Activated CD4-positive, alpha-beta T cell treated with anti-CD3 and anti-CD28 coated beads, Interleukin-2, amount 50 U/mL, for 24 hours (primary cell): ENCODE measurements at places on chromosomes 6 and 20.

GRCh38 chr6:122052346-122052900, 347.0 kb upstream of the HSF2 start:
- DNase-seq, result no peak

- no peak for DNase-seq
Measured at GRCh38 chr6:53979468-53980067, 131.7 kb upstream of the MLIP start.

GRCh38 chr20:33662172-33662571, at the start of gene C20orf144:
TSS of gene C20orf144 (plus strand) at chr20:33662327. CDS start at chr20:33662346, 19 bp downstream.
- no peak for DNase-seq

DNA sequence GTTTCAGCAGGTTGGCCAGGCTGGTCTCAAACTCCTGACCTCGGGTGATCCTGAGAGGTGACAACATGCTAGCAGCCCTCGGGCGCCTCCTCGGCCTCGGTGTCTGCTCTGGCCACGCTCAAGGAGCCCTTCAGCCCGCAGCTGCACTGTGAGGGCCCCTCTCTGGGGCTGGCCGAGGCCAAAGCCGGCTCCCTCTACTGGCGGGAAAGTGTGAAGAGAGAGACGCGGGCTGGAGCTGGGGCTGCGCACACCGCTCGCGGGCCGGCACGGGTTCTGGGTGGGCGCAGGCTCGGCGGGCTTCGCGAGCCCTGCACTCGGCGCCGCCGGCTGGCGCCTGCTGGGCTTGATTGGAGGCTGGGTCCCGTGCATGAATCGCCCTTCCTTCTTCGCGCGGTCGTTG, 80.8 kb upstream of the RBM24 start:
- DNase-seq, result no peak

DNA sequence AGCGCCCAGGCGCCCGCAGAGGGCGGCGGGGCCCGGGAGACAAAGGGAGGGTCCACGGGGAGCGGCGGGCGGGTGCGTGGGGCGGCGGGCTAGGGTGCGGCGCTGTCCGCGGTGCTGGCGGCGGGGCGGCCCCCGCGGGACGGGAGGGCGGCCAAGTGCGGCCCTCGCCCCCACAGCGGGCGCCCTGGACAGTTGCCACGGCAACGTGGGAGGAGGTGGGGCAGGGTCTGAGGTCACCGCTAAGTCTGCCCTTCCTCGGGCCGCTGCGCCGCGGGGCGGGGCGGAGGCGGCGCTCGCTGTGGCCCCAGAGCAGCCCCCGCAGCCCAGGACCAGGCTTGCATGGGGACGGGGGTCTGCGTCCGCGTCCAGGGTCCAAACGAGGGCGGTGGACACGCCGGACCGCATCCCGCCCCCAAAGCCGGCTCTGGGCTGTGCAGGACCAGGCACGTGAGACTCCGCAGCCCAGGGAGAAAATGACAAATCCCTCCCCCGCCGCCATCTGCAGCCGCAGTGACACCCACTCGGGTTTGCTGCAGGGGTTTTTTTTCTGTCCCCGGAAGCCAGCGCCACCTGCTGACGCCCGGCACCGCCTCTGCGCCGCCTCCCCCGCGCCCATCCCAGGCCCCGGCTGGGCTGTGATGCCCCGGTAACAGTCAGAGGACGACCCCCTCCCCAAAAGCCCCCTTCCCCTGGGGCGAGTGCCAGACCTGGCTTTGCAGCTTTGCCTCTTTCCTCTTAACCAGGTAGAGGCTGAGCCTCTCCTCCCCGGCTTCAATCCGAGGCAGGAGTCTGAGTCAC, 36.8 kb downstream of the YTHDF1 start:
- DNase-seq, result peak; percentile 31

- DNase-seq, result no peak
Measured at GRCh38 chr6:156916130-156916801, 139.1 kb downstream of the ARID1B start.

DNA sequence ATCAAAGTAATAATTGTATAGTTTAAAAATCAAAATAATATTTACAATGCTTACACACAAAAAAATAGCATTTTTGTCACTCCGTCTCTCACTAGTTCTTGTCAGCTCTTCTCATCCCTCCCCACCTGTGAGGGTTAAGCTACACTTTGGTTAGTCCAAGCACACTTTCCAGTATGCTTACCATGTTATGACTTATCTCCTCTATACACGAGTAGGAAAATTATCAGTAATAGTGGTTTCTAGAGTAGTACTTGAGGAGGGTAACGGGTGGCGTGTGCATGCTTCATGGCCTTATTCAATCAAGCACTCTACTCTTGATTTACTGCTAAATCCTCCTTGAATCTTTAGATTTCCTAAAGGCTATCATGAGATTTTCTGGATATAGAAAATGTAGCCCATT, 443.7 kb downstream of the UTRN start:
- DNase-seq, result no peak

DNA sequence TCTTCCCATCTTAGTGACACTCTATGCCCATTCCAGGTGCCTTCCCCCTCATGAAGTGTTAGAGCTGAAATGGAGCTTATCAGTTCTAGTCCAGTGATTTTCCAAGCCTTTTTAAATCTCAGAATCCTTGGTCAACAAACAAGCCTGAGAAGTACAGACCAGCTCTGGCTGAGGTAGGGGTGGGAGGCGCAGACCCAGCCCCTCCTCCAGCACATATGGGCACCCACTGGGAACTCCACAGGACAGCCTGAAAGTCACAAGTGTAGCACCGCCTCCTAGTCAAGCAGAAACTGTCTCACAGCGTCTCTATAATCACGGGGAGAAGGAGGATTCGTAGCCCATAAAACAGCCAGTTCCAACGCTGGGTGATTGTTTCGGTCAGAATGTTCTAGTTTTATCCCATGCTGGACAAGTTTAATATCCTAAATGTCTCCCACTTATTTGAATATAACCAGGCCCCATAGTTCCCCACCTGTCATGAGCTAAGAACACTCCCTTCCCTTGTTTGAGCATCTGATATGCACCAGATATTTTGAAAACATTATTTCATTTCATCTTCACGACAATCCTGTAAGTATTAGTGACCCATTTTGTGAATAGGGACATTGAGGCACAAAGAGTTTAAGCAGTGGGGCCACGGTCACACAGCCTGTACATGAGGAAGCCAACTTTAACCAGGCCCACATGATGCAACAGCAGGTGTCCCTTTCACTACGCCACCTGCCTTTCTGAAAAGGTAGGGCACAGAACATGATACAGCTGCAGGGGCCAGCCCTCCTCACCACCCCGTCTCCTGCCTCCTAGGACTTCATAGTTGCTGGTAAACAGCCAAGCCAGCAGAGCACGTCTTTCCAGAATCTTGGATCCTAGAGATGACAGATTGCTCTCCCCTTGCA, 40.1 kb downstream of the TRAF3IP2 start:
- no peak for DNase-seq

DNA sequence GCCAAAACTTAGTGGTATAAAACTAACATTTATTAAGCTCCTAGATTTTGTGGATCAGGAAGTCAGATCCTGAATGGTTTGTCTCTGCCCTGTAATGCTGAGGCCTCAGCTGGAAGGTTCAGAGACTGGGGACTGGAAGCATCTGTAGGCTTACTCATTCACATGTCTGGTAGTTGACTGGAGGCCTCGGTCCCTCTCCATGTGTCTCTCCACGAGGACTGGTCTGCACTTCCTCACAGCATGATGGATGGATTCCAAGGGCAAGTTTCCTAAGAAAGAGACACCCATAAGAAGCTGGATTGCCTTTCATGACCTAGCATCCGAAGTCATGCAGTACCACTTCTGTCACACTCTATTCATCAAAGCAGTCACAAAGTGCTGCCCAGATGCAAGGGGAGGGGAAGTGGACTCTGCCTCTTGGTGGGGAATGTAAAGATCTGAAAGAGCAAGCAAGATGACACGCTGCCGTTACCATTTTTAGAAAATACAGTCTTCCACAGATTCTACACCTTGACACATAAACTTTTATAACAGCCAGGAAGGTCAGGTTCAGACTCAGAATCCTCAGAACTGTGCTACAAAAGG, 17.2 kb upstream of the MDGA1 start:
- no peak for DNase-seq

- no peak for DNase-seq
Measured at GRCh38 chr6:3175715-3176402, 18.5 kb upstream of the TUBB2A start.

- DNase-seq, result no peak
Measured at GRCh38 chr20:34559311-34560140, 1.0 kb downstream of the MAP1LC3A start.

GRCh38 chr6:31888276-31889258, 8.9 kb downstream of the EHMT2 start:
- DNase-seq, result peak; percentile 33

DNA sequence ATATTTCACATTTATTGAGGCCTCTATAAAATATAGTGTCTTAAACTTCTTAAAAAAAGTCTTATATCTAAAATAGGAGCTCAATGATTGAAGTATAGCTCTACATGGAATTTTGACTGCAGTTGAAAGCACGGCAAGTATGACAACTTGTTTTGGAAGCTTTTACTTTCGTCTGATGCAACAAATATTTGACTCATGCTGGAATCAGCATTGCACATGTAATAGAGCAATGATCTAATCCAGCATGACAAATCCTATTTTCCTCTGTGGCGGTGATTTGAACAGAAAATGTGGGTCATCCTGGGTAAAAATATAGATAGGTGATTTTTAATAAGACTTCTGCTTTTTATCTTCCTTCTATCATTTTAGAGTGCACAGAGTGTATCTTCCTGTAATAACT, 111.6 kb downstream of the TINAG start:
- no peak for DNase-seq

- DNase-seq, result no peak
Measured at GRCh38 chr6:114000069-114000468, 29.1 kb upstream of the HDAC2 start.

GRCh38 chr6:39428816-39429215, 106.3 kb upstream of the KCNK16 start:
- no peak for DNase-seq

- DNase-seq, result no peak
Measured at GRCh38 chr20:58984691-58985090, 3.6 kb downstream of the NELFCD start.

- no peak for DNase-seq
Measured at GRCh38 chr20:16619953-16620352, 46.7 kb upstream of the KIF16B start.

DNA sequence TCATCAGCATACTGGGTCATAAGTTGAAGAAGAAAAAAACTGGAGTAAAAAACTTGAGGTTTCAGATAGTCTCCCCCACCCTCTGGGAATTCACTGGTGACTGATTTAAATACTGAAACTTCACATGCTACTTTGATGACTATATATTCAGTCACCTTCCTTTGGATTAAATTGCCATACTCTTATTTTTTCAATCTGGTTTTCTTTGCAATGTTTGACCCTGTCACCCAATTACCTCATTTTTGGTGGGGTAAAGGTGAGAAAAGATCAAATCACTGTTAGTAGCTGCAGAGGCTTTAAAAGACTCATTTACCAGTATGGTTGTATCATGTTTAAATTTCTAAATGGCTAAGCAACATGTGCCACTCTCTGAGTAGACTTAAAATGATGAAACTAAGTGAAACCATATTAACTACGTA, 862.7 kb upstream of the FLRT3 start:
- DNase-seq, result no peak

- no peak for DNase-seq
Measured at GRCh38 chr20:9071976-9072726, 3.3 kb downstream of the PLCB4 start.

DNA sequence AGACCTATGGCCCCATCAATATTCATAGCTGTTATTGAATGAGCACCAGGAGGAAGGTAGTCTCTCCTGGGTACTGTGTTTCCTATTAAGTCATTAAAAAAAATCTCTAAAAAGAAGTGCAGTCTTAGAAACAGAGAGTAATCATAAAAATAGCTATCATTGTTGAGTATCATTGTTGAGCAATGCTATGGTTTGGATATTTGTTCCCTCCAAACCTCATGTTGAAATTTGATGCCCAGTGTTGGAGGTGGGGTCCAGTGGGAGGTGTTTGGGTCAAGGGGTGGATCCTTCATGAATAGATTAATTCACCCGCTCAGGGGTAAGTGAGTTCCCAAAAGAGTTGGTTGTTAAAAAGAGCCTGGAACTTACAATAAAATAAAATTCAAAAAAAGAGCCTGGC, 88.1 kb upstream of the IYD start:
- DNase-seq, result no peak

DNA sequence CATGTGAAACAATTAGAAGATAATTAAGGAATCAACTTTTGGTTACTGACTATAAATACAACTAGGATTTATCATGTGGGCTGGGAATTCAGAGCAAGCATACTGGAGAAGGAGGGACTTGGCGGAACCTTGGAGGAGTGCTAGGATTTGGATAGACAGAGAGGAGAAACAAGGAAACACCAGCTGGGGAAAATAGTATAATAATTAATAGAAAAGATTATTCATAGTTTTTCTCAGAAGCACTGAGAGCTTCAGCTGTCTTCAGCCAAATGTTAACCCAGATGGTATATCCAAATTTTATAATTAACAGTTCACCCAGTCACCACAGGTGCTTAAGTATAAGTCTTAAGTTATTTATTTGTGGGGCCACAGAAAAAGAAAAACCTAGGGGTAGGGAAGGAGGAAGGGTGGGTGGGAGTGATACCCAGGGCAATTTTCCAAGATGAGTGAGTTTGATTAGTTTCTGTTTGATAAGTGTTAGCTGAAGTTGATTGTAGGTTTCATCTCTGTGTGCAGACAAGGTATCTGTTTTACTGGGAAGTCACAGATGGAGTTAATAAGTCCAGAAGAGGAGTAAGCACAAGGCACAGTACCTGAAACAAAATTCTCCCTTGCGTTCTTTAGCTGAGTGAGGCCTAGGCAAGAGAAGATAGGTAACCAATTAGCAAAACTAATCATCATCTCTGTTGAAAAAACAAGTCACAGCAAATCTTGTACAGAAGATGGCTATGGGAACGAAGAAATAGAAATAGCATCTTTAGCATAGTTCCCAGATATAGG, 175.5 kb downstream of the TFAP2B start:
- DNase-seq, result no peak

GRCh38 chr6:123022975-123023374, 26.9 kb downstream of the CLVS2 start:
- no peak for DNase-seq

GRCh38 chr6:148524976-148525375, 182.3 kb downstream of the SASH1 start:
- DNase-seq, result no peak

- DNase-seq, result no peak
Measured at GRCh38 chr6:11534561-11534960, 3.0 kb upstream of the TMEM170B start.

DNA sequence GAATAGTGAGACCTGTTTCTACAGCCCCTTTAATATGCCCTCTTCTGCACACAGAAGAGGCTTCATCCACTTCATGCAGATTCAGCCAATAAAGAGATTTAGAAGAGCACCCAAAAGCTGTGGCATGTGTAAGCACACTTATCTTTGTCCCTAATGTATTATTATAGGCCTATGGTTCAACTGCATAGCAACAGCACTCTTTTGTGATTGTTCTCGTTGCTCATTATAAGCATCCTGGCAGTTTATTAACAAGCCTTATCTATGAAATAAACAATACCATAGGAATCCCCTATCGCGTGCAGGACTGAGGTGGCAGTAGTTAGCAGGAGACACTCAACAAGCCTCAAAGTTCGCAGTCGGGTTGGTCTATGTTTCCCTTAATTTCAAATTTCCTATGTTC, 138.5 kb upstream of the BEND6 start:
- no peak for DNase-seq

- DNase-seq, result no peak
Measured at GRCh38 chr20:19327401-19327800, 115.0 kb downstream of the SLC24A3 start.

GRCh38 chr6:44473393-44474189, 86.1 kb downstream of the CDC5L start:
- DNase-seq, result no peak

- DNase-seq, result no peak
Measured at GRCh38 chr6:117483645-117484016, 1.2 kb downstream of the DCBLD1 start.
